ENCODE measurements at places on chromosomes 2 and 18.

GRCh38 chr2:27298391-27299080 lies 9.7 kb downstream of the UCN start:
- DNase-seq: no peak

DNA sequence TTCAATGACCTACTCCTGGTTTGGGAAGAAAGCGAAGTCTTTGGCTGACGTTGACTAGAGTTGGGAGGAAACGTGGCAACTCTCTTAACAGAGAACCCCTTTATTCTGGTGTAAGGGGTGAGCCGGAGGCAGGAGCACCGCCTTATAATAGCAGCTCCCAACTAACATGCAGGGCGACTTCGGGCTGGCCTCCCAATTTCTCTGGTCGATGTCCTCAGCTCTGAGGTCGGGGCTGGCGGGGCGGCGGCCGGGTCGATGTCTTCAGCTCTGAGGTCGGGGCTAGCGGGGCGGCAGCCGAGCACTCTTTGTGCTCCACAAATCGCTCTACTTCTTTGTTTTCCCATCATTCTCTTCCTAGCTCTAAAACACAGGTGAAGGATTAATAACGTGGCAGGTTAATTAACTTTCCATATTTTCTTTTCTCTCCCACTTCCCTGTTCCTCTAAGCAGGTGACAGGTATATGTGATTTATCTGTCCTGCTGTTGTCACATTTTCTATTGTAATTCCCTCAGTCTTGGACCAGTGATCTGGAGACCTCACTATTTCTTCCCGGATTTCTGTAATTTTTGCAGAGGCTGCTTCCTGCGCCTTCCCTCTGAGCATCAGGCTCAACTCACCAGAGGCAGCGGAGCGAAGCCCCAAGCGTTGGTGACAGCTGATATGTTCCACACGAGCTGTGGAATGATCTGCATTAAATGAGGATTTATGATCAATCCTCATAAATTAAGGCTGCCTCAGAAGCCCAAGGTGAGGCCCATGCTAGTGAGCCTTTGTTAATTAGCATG lies 64.3 kb downstream of the ACKR3 start:
- no peak for DNase-seq

DNA sequence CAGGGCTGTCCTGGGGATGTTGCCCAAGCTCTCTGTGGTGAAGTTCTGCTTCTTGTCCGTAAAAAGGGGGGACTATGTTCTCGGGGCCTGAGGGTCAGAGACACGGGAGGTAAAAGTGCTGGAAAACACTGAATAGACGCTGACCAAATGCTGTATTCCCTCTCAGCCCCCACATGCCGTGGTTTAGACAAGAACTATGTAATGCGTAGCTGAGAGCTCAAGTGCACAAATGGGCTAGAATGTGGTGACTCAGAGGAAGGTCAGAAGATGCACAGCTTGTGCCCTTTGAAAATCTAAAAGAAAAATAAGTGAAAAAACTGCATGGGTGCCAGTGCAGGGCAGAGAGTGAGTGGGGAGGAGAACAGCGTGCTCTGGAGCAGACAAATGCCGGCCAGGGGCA lies 80.3 kb upstream of the MAP4K4 start:
- DNase-seq: no peak

DNA sequence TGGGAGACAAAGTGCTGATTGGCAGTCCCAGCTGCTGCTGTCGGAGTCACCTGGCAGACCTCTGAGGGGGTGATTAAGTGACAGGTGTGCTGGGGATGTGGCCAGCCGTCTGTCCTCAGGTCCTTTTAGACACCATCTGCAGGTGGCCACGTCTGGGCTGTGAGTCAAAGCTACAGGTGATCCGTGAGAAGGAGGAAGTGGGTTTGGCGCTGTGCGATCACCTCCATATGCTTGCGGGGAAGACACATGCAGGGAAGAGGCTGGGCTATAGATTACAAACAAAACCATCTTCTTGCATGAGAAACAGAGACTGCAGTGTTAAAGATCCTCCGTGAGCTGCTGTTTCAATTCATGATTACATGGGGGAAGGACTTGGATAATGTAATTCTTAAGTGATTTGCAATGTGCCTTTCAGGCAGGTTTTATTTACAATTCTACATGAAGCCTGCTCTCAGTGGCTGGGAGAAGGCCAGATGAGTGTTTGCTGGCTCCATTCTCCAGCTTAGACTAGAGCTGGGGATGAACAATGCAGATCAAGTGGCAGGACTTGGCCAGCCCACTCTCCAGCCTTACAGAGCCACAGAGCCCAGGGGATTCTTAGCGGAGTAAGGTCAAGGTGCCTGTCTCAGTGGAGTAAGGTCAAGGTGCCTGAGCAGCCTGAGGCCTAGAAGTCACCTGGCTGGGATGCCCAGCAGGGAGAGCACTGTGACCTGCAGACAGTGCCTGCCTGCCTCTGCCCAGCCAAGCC lies 87.8 kb downstream of the LYPD1 start:
- DNase-seq: no peak

- no peak for DNase-seq
These were observed 269.3 kb upstream of the SIX2 start for GRCh38 chr2:45278365-45279078.

- no peak for DNase-seq
These were observed 391.0 kb downstream of the CDH2 start for GRCh38 chr18:27785815-27786471.

GRCh38 chr2:66929632-66930338 lies 467.3 kb upstream of the ETAA1 start:
- no peak for DNase-seq

DNA sequence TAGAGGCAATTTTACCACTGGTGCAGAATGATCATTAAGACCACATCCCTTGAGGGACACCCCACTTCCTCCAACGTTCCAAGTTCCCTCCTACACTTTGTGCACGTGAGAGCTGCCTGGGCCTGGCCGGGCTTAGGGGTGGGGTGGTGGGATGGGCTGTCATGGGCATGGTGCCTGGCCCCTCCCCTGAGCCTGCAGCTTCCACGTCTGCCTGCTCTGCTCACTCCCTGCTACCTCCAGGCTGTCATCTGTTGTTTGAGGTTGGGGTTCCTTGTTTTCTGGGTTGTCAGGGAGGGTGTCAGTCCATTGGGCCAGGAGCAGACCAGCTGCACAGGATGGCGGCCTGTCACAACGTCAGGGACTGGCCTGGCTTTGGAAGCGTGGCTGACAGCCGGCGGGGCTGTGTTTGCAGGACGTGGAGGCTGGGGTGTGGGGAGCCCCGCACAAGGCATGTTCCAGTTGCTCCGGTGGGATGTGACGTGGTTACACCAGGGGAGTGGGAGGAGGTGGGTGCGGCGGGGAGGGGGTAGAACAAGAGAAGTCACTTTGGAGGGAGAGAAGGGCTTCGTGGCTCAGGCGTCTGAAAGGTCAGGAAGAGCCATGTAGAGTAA lies 72.3 kb downstream of the RTP5 start:
- no peak for DNase-seq

- DNase-seq: no peak
These were observed 170.1 kb downstream of the RBM43 start for GRCh38 chr2:151091583-151091982.

DNA sequence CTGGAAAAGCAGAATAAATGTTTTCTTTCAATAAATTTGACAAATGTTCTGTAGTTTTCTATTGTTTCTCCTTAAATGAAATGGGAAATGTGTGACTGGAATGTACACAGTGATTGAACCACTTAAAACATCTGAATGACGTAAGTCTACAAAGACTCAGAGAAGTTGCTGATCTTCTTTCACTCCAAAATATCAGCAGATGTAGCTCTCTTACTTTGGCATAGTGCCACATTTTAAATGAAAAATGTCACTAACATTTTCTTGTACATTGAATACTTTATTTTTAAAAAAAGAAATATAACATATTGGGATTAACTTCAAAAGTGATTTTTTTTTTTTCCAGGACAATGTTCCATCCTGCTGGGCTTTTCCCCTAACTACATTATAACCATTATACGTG lies 565.6 kb downstream of the TMEM182 start:
- DNase-seq: no peak

DNA sequence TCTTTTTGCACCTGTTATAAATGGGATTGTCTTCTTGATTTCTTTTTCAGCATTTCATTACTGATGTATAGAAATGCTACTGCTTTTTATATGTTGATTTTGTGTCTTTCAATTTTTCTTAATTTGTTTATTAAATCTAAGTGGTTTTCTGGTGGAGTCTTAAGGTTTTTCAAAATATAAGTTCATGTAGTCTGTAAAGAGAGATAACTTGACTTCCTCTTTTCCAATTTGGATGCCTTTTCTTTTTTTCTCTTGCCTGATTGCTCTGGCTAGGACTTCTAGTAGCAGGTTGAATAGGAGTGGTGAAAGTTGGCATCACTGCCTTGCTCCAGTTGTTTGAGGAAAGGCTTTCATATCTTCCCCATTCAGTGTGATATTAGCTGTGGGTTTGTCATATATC lies 28.6 kb upstream of the GALNT5 start:
- no peak for DNase-seq

DNA sequence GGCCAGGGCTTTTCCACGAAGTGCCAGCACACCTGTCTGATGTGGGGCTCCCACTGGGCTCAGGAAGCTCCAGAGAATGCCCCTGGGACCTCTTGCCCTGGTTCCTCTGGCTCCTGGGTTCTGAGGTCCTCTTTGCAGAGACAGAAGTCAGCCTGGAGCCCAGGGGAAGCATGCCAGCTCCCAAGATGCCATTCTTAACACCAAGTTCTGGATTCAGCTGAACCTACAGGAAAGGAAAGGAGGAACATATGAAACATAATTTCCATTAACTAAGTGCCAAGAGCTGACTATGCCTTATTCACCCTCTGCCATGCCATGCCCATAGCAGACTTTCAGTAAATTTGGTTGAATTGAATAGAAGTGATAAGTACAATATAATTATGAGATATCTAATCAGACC lies 21.9 kb downstream of the FAM124B start:
- DNase-seq: no peak

- no peak for DNase-seq
These were observed 9.0 kb upstream of the CREG2 start for GRCh38 chr2:101396316-101396717.

GRCh38 chr2:113216321-113216720 lies 42.5 kb downstream of the PSD4 start:
- DNase-seq: no peak

DNA sequence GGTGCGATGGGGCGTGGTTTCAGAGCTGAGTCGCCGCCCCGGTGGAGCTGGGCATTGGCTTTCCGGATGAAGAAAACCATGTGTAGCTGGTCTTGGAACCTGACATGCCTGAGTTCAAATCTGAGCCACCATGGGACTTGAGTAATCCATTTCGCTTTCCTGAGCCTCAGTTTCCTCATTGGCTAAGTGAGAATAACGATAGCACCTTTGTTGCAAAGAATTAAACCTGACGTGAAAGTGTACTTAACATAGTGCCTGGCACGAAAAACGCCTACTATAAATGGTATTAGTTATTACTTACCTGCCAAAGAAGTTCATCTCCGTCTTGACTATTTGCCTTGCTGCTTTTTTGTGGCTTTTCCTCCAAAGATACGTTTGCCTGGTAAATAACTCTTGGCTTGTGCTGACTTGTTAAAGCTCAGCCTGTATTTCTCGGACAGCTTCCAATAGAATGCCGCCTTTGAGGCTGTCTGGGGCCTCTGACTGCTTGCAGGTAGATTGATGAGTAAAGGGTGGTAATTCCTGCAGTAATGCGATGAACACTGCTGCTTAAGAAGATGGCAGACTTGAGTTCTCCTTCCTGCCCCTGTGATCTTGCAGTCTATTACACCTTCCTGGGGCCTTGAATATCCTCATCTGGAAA lies 1.3 kb downstream of the CDCA7 start:
- DNase-seq: no peak

GRCh38 chr2:159129824-159130223 lies 156.7 kb downstream of the WDSUB1 start:
- no peak for DNase-seq

GRCh38 chr18:56652802-56653201 lies 1.6 kb downstream of the WDR7 start:
- DNase-seq: no peak

DNA sequence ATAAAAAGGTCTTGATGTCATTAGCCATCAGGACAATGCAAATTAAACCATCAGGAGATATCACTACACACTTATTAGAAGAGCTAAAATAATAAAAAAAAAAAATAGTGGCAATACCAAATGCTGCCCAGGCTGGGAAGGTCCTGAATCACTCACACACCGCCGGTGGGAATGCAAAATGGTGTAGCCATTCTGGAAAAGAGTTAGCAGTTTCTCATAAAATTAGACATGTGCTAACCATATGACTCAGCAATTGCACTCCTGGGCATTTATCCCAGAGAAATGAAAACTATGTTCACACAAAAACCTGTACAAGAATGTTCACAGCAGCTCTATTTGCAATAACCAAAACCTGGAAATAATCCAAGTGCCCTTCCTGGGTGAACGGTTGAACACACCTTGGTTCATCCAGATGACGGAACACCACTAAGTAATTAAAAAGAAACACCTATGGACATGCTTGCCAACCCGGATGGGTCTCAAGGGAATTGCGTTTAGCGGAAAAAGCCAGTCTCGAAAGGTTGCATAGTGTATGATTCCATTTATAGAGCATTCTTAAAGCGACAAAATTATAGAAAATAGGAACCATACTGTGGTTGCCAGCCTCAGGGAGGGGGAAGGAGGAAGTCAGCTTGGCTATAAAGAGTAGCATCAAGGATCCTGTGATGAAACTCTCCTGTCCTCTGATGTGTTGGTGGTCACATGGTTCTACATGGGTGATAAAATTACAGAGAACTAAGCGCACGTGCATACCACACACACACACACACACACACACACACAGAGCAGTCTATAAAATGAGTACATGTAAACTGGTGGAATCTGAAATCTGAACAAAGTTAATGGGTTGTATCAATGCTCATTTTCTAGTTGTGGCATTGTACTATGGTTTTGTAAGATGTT lies 4.6 kb downstream of the MBP start:
- DNase-seq: peak; percentile 75

DNA sequence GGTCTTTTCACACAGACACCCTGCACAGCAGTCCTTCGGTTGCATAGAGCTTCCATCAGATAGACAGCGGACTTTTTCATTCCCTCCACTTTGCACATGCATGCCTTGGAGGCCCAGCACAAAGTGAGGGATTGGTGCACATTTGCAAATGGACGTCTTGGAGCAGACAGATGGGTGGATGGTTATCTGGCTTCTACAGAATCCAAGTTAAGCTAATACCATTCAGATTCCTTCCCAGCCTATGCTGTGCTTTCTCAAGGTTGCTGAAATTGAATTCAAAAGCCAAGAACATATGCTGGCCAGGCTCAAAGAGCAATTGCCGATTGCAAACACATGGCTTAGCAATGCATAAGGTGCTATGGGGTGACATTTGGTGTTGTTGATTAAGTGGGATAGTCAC lies 186.4 kb downstream of the VAPA start:
- DNase-seq: no peak

Data from CD8-positive, alpha-beta memory T cell (primary cell).